ENCODE measurements at places on chromosomes 2 and 18.

GRCh38 chr2:862731-863466 lies 87.8 kb upstream of the SNTG2 start:
- no peak for DNase-seq

DNA sequence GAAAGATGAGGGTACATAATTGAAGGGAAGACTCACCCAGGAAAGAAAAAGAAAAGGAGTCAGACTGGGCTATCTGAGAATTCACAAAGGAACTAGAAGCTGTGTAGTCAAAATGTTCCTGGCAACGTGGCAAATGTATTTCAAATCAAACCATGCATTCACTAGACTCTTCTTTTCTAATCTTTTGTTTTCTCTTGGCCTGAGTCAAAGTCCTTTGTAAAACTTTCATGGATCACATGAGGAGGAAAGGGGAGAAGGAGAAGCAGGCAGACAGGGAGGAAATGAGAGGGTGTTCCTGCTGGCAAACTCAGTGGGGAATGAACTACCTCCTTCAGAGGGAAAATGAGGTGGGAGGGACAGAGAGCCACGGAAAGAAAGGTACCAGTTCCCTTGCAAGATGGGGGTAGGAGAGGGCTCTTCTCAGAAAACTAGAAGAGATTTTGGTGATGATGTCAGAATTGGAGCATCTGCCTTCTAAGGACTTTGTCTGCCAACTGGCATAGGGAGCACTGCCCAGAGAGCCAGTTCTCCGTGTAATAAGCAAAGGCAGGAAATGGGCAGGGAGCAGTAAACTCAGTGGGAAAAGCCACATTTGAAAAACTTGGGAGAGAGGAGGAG lies 51.4 kb downstream of the SLC8A1 start:
- DNase-seq = no peak

GRCh38 chr2:73931531-73932500 lies 5.1 kb downstream of the DGUOK start:
- DNase-seq = no peak

DNA sequence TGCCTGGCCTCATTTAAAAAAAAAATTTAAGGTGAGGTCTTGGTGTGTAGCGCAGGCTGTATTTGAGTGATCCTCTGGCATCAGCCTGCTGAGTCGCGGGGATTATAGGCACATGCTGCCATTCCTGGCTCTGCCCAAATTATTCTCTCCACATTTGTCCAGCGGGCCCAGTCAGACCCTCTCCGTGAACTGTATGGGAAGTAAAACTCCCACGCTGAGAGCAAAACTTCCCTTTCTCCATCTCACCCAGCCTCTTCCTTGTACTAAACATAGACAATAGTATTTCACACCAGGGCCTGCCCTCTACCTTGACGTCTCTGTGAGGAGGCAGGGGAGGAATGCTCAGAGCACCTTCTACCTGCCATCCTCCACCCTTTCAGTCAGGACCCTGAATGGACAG lies 37.0 kb downstream of the EIF4E2 start:
- DNase-seq = no peak

- DNase-seq = no peak
Measured at GRCh38 chr2:99777656-99778290, 288.0 kb upstream of the REV1 start.

- DNase-seq = no peak
Measured at GRCh38 chr2:86022661-86023365, 82.9 kb downstream of the POLR1A start.

DNA sequence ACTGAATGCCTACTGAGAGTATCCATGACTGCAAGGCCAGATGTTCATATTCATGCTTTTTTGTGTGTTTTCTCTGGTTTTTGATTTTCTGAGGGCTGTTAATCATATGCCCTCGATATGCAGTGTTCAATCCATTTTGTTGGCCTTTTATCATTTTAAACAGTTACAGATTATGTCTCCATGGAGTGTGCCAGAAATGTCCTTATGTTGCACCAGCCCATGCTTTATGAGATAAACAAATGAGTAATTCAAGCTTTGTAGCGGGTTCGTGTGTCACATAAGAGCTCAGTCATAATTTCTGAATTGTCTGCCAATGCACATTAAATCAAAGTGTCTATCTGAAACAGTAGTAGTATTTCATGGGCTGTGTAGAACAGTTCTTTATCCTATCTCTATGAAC lies 583.0 kb downstream of the THSD7B start:
- DNase-seq = no peak

DNA sequence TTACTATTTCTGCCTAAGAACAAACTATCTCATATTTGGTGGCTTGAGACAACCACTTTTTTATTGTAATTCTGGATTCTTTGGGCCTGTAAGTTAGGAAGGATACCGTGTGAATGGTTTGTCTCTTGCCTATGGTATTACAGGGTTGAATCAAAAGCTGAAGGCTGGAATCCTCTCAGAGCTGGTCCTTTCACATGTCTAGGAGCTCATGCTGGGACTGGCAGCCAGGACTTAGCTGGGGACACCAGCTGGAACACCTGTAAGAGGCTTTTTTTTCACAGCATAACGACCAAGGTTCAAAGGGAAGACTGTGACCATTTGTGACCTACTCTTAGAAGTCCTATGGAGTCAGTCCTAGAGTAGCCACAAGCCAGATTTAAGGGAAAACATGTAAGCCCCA lies 226.3 kb downstream of the ZNF804A start:
- no peak for DNase-seq

DNA sequence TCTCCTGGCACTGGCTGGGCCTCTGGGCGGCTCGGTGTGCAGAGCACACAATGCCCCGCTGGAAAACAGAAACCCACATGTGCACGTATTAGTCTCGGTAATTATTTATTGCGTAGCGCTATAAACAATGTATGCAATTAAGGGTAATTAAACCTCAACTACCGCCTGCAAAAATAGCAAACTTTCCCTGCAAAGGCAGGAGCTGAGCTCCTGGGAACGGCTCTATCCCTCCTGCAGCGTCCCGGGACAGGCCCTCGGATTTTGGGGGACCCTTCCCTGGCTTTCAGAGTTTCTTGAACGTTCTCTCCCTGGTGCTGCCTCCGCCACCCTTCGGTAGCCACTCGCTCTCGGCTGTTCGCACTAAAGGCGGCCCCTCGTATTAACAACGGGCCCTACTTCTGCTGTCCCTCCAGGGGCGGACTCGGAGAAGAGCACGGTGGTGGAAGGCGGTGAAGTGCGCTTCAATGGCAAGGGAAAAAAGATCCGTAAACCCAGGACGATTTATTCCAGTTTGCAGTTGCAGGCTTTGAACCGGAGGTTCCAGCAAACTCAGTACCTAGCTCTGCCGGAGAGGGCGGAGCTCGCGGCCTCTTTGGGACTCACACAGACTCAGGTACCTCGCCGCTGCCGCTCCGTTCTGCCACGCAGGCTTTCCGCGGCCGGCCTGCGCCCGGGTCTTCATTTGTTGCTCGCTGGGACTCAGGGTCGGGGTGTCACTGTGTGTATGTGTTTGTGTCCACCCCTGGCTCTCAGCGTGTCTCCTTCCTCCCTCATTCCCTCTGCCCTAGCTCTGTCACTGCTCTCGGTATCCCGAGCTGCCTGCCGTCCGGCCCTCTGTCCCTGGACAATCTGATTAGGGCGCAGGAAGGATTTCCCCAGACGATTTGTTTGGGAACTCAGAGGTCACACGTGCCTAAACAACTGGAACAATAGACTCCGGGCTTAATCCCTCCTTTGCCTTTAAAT lies 1.2 kb downstream of the DLX1 start:
- no peak for DNase-seq

GRCh38 chr2:71620116-71620515 lies 166.8 kb downstream of the DYSF start:
- DNase-seq = no peak

DNA sequence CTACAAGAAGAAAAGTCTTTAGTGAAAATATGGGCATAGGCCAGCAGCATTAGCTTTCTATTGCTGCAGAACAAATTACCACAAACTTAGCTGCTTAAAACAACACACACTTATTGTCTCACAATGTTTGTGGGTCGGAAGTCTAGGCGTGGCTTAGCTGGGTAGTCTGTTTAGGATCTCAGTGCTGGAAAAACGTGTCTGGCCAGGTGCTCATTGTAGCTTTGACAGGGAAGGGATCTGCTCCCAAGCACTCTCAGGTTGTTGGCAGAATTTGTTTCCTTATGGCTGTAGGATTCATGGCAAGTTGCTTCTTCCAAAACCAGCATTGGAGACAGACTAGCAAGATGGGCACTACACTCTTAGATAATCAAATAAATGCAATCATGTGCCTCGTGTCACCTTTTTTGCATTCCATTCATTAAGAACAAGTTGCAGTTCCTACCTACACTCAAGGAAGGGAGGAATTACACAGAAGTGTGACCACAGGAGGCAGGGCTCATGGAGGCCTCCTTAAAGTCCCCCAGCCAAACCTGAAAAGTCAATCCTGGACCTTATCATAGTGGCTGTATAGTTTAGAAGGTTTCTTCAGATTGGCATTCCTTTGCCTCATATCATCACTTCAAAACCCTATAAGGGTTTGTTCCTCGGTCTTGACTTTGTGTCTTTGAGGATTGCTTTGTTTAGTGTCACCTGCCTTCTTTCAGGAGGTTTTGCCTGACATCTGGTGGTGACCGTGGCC lies 17.3 kb downstream of the MRPL30 start:
- peak; percentile 18 for DNase-seq

DNA sequence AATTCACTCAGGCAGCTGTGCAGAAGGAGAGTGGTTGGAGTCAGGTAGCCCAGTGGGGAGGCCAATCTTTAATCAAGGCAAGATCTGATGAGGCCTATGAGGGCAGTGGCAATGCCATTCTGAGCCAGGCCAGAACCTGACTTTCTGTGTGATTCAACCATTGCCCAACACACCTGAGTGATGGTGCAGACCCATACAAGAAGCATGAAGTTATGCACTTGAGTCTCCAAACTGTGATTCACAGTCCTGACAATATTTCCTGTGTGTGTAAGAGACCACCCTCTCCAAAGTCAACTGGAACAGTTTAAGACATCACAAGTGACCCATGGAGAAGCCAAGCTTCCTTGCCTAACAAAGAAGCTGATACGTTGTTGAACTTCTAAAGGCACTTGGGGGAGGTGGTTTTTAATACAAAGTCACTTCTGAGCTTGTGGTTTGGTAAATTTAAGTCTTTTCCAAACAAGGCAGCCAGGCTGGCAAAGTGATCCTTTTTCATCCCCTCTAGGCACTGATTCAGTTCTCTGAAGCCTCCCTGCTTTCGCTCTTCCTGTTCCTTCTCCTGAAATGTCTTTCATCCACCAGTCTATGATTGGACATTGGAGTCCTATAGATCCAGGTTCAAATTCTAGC lies 49.0 kb downstream of the VSNL1 start:
- DNase-seq = no peak
